ENCODE measurements at places on chromosomes 2 and 18.

DNA sequence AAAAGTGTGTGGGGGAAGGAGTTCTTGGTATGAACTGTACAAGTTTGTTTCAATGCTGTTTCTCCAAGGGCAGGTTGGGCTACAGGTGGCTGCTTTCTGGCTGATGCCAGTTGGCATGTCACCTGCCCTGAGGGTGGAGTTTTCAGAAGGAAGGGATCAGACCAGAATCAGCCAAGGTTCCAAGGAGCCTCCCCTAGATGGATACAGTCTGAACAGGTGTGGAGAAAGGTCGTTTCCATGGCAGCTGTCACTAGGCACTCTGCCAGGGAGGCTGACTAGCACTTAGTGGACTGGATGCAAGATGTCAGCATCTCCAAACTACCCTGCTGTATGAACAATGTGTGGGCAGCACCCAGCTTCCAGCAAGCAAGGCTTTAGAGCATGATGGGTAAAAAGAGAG lies 444.4 kb upstream of the HNRNPA3 start:
- no peak for DNase-seq

DNA sequence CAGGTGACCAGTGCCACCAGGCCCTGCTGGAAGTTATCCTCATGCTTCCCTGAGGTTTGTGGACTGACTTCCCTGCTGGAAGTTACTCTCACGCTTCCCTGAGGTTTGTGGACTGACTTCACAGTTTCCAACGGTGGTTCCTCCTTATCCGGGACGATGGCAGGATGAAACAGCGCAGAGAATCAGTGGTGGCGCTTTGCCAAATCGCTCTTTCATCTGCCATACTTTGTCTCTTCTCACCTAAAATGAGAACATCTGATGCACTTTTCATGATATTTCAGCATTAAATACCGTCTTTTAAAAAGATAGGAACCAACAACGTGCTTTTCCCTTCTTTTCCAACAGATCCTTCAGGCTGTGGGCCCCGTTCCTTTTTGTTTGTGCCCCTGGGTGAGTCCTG lies 183.3 kb downstream of the LDLRAD4 start:
- DNase-seq = no peak

DNA sequence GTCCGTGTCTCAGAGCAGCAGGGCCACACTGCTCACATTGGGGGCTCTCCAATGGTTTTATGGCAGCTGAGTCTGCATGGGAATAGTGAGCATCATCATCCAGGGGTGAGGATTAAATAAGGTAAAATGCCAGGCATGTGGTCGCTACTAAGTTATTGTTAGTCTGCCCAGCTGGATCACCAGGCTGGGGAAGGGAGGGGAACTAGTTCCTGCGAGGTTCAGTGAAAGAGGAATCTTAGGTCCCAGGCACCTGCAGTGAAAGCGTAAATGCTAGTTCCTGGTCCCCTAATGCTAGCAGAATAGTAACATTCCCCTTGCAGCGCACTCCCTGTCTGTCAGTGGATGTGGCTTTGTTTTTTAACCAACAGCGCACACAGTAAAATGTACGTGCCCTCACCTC lies 60.1 kb downstream of the ARHGEF4 start:
- no peak for DNase-seq

DNA sequence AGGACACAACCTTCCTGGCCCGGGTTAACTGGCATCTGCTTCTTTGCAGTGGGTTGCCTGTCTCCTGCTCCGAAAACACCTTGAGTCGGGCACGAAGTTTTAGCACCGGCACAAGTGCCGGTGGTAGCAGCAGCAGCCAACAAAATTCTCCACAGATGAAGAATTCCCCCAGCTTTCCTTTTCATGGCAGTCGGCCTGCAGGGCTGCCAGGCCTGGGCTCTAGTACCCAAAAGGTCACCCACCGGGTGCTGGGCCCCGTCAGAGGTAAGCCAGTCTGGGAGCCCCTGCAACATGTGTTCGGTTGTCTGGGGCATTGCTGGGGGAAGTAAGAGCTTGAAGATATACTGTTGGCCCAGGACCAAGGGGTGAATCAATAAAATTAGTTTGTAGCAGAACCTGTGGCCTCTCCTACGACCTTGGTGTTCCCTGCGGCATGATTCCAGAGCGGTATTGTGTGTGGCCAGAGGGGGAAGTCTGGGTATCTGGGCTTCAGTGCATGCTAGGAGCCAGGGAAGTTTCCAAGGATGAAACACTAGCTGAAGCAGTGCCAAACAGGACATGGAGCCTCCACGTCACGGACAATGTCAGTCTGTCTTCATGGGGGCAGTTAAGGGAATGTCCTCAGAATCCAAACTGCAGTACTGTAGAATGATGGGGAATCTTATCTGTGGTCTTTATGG lies 7.8 kb downstream of the AGBL5 start:
- DNase-seq = no peak

DNA sequence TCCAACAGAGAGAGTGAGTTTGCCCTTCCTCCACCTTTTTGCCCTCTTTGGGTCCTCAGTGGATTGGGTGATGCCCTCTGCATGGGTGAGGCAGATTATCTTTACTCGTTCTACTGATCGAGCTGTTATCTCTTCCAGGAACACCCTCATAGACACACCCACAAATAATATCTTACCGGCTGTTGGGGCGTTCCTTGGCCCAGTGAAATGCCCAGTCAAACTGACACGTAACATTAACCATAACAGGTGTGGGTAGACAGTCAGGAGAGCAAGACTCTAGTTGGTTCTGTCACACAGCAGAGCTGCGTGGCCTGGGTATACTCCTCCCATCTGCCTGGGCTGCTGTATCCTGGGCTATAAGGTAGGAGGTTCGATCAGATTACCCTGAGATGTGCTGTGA lies 144.1 kb downstream of the AGAP1 start:
- no peak for DNase-seq

GRCh38 chr2:220619525-220620220 lies 952.4 kb downstream of the EPHA4 start:
- DNase-seq = no peak

DNA sequence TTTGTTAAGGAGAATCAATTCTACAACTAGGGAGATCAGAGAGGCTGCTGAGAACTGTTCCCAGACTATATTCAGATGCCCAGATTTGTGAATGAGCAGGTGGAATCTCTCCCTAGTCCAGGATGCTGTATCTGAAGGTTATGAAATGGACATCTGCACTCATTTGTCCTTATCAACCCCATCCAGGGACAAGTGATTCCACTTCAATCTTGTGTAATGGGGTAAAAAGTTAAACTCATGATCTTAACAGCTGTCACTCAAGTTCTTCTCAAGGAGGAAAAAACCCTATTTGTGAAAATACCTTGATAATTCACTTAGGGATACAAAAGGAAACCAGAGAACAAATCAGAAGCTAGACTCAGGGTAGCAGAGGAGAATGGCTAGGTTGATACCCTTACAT lies 144.8 kb downstream of the PLCL1 start:
- DNase-seq = no peak

DNA sequence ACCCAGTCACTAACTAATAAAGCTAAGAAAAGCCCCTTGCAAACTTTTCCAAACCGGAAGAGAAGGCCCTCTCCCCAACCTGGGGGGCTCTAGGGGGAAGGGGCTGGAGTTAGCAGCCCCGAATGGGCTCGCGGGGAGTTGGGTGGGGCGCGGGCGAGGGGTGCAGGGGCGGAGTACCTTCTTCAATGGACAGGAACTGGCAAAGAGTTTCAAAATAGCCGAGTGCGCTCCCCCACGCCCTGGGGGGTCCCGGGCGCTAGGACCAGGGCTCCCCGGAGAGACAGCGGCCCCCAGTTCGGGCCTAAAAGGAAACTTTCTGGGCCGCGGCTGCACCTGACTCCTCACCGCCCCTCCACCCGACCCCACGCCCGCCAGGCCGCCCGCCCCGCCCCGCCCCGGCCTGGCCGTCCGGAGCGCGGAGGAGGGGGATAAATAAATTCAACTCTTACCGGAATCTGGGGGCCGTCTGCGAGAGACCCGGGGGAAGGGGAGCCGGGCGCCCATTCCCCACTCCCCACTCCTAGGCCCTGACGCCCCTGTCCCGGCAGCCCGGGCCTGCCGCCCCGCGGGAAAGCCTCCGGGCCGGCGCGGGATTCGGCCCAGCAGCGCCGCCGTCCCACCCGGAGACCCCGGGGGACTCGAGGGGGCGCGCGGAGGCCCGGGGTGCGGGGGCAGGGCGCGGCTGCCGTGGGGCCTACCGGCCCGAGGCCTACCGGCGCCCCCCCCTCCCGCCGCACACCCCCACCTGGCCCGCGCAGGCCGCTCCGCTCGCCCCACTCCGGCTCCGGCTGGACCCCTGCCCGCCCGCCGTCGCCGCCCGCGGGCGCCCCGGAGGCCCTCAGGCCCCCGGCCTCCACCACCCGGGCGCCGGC lies 868 bp downstream of the INO80D start:
- no peak for DNase-seq

GRCh38 chr2:223972656-223973102 lies 15.4 kb downstream of the MRPL44 start:
- no peak for DNase-seq

GRCh38 chr18:9401176-9401575 lies 66.6 kb downstream of the TWSG1 start:
- DNase-seq = no peak

GRCh38 chr18:62281684-62282083 lies 43.4 kb upstream of the TNFRSF11A start:
- DNase-seq = no peak

GRCh38 chr18:23588836-23589560 lies 2.7 kb upstream of the NPC1 start:
- DNase-seq = no peak

DNA sequence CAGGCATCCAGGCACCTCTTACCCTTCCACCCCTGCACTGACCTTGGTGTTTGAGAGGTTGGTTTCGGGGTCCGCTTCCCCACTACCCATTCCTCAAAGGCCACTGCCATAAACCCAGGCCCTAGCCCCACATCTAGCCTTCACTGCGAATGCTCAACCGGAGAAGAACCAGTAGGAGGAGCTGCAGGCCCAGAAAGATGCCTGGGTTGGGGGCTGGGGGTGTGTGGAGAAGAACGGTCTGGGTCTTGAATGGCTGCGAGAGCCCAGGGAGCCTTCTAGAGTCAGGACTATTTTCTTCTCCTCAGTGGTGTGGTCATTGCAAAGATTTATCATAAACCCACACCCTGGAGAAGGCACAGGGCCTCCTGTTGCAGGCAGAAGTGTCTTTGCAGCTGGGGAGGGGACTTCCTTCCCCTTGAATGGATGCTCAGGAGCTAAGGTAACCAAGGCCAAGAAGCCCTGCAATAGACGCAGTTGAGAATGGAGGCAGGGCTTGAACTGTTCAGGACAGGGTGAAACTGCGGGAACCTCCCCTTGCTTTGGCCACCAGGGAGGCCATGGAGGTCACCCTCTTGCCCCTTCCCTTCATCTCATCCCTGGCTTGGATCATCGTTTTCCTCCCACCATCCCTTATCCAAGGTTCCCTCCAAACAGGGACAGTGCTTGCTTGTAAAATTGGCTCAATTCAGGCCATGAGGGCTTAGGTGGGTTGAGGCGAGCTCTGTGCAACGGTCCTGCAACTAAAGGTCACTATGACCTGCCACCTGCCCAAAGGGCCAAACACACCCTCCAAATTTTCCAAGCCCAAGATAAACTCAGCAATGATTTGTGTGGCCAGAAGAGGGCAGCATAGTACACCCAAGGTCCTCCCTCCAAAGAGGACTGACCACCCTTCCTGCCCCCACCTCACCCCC lies 20.9 kb downstream of the THNSL2 start:
- no peak for DNase-seq
